ENCODE measurements at places on chromosomes 6 and 20.

GRCh38 chr6:109662192-109662591 is 28.8 kb downstream of the AK9 start:
- ATAC-seq = no peak

GRCh38 chr20:64224351-64225170 is 31.0 kb upstream of the PCMTD2 start:
- peak; percentile 75 for ATAC-seq

DNA sequence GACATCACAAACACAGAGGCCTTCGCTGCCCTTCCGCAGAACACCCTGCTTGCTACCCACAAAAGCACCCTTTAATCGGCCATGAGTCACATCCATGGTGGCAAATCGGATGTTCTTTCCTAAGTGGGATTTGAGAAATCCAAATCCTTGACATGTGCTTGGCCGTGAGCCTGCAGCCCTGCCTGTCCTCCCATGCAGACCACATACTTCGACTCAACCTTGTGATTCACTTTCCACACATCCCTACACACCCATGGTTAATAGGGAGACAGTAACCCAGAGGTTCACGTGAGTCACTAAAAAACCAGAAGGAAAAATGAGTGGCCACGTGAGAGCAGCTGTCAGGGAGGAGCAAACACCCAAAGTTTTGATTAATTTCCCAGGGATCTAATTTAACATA is 19.4 kb downstream of the RAMACL start:
- ATAC-seq = no peak

DNA sequence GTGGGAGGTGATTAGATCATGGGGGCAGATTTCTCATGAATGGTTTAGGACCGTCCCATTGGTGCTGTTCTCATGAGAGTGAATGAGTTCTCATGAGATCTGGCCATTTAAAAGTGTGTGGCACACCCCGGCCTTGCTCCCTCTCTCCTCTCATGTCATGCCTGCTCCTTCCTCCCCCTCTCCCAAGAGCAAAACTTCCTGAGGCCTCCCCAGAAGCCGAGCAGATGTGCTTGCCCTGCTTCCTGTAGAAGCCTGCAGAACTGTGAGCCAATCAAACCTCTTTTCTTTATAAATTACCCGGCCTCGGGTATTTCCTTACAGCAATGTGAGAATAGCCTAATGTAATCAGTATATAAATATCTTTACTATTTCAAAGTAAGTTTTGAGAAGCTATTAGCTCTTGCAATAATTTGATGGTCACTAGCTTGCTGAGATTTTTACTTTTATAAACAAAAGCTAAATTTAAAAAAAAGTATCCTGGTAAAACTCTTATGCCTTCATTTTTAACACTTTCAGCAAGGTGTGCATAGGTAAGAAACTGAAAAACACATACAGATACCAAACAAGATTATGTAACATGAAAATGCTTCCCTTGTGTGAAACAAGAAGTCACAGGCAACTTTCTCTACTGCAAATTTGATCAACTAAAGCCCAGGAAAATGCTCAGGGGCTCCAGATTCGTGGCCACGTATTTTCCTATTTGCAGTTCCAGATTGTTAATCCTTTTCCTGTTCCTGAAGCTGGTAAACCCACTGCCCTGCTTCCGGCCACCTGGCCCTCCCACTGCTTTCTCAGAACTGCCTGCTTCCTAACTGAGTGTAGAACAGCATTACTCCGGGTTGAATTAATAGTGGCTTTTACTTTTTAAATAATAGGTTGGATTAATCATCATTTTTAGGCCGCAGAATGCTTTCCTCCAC is 395.1 kb upstream of the CNR1 start:
- ATAC-seq = no peak

GRCh38 chr6:29547573-29547972 is 12.0 kb downstream of the UBD start:
- no peak for ATAC-seq

GRCh38 chr6:45438849-45439406 is 61.2 kb upstream of the SUPT3H start:
- no peak for ATAC-seq

DNA sequence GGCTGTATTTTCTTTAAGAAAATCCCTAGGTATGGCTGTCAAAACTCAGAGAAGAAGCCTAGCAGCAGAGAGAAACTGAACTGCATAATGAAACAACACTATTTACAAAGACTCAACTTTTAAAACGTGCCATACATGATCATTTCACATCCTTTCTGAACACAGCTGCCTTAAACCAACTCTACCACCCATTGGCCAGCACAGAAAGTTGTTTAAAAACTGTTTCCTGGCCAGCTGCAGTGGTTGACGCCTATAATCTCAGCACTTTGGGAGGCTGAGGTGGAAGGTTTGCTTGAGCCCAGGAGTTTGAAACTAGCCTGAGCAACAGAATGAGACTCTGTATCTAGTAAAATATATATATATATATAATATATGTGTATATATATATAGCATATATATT is 336.4 kb upstream of the SOX4 start:
- ATAC-seq = no peak
